Pulmonary artery endothelial cell (primary cell): ENCODE measurements at places on chromosomes 16 and 17.

- DNase-seq: no peak
These were observed 32.2 kb downstream of the ARHGAP44 start for GRCh38 chr17:12821376-12821940.

DNA sequence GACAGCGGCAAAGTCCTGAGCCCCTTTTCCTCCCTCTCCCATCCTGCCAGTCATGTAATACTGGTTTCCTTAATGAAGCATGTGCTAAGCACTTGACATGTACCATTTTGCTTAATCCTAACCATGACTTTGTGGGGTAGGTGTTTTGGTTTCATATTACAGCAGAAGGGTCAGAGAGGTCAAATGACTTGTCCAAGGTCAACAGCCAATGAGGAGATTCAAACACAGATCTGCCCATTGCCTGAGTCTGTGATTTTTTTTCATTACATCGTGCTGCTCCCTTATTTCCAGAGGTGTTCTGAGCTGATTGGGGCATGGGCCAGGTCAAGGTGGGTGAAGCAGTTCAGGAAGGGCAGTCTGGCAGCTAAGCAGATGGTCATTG, 17.6 kb upstream of the PHF12 start:
- DNase-seq: no peak

DNA sequence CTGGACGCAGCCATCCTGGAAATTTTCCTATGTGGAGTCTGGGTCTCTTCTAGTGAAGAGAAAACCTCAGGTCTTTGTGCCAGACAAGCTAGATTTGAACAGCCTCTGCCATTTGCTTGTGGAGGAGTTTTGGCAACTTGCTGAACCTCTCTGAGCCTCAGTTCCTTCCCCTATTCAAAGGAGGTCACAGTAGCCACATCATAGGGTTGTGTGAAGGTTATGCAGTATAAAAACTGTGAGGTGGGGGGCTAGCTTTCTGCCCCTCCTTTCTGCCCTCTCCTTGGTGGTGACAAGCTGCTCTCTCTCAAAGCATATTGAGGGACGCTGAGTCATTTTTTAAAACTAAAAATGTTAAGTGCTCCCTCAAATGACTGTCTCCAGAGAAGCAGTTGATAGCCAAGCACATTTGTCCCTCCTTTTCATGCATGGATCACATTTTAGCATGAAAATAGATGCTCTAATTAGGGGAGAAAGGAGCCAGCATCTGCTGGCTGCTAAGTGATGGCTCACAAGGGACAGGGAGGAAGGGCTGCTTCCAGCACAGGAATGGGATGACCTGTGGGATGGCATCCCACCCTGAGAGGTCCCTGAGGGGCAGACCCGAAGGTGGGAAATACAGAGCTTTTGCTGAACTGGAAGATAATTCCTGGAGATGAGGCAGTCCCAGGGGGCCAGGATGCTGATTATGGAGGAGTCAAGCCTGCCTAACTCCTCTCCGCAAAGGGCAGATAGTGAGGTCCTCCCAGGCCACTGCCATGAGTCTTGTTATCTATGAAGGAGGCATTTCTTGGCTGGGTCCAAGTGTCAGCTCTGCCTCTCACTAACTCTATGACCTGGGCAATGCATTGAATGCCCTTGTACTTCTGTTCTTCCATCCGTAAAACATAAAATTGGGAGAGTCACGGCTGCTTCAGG, 218.8 kb downstream of the RAB11FIP4 start:
- no peak for DNase-seq

GRCh38 chr16:24955975-24956731, 59.0 kb downstream of the ARHGAP17 start:
- DNase-seq: no peak

GRCh38 chr16:48681520-48681919, 71.5 kb upstream of the N4BP1 start:
- DNase-seq: no peak

GRCh38 chr16:29742683-29743275, 3.0 kb downstream of the C16orf54 start:
- no peak for DNase-seq
